ENCODE measurements at places on chromosomes 3 and 15.

DNA sequence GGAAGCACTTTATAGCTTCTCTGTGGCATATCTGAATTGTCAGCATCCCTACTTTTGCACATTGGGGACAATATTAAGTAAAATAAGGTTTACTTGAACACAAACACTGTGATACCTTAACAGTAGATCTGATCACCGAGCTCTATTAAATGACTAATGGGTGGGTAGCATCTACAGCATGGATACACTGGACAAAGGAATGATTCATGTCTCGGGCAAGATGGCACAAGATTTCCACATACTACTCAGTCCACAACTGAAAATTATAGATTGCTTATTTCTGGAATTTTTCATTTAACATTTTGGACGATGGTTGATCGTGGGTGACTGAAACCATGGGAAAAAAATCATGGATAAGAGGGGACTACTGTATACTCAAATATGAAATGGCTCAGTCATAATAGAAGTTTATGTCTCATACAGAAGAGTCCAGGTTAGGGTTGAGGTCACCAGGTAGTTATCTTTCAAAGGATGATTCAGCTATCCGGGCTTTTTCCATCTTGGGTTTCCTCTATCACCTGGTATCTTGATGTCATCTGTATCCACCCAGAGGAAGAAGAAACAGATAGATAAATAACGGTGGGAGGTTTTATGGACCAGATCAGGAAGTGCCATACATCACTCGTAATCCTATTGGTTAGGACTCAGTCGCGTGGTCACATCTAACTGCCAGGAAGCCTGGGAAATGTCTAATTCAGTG is 320.0 kb upstream of the RARB start:
- DNase-seq, result no peak

- DNase-seq, result no peak
Observed at GRCh38 chr3:26307192-26307591, 315.4 kb upstream of the LRRC3B start.

DNA sequence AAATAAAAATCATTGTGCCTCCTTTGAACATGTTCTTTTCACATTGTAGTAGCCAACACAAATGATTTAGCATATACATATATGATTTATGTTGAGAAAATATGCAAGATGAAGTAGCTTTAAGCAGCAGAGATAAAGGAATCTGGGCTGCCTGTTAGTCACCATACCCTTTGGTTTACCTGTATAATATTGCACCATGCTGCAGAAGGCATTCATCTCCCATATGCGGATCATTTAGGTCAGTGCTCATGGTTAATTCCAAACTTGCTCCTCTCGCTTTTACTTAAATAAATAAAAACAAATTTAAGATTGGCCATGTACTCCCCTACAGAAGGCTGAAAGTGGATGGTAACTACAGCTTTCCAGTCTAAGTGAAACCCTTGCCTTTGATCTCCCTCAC is 86.7 kb upstream of the TBL1XR1 start:
- DNase-seq, result no peak

GRCh38 chr3:98772022-98772421 is 8.9 kb downstream of the ST3GAL6 start:
- no peak for DNase-seq

- no peak for DNase-seq
Observed at GRCh38 chr3:14487821-14488220, 52.3 kb downstream of the GRIP2 start.

- DNase-seq, result no peak
Observed at GRCh38 chr15:52706091-52706490, 26.9 kb upstream of the ATOSA start.

- no peak for DNase-seq
Observed at GRCh38 chr3:9100513-9100894, 137.2 kb upstream of the RAD18 start.

- peak; percentile 18 for DNase-seq
Observed at GRCh38 chr3:38563886-38564270, 67.7 kb downstream of the EXOG start.

DNA sequence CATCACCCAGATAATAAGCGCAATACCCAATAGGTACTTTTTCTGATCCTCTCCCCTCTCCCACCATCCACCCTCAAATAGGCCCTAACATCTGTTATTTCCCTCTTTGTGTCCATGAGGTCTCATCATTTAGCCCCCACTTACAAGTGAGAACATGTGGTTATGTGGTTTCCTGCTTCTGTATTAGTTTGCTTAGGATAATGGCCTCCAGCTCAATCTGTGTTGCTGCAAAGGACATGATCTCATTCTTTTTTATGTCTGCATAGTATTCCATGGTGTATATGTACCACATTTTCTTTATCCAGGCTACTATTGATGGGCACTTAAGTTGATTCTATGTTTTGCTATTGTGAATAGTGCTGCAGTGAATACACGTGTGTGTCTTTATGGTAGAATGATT is 165.4 kb downstream of the MBNL1 start:
- DNase-seq, result no peak

DNA sequence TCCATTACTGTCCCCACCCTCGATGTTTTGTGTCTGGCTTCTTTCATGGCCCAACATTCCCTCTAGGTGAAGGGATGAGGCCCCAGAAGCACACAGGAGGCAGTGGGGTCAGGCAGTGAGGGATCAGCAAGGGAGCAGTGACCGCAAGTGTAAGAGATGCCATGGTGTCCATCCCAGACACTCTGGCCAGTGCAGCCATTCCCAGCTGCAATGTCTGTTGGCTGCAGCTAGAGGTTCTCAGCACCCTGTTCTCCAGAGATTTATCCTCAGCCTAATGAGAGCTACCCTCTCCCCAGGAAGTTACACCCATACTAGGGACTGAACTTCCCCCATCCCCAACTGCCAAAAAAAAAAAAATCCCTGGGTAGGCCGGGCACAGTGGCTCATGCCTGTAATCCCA is 40.2 kb downstream of the TRANK1 start:
- no peak for DNase-seq

DNA sequence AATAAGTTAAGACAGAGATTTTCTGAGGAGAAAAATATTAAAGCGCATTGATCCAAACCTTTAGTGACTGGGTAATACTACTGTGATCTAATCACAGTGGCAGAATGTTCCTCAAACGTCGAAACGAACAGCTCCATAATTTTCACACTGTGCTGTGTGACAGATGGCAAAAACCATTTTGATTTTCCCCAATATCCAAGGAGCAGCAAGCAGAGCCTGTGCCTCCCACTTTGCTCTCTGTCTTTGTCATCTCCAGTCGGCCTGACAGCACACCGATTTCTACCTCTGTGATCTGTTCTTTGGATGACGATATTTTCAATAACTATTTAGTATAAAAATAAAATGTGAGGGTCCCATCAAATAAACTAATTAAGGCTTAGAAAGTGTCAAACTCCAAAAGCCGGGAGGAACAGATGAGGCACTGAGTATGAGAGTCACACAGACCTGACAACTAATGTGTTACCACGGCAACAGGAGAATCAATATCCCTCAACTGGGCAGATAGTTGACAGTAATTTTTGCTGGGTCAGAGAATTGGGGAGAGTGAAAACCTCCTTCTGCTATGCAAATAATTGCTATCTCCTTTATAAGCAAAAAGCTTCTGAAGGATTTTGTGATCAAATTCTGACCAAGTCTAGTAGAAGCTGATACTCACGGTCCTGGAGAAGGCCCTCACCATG is 489.1 kb upstream of the CFAP20DC start:
- no peak for DNase-seq

DNA sequence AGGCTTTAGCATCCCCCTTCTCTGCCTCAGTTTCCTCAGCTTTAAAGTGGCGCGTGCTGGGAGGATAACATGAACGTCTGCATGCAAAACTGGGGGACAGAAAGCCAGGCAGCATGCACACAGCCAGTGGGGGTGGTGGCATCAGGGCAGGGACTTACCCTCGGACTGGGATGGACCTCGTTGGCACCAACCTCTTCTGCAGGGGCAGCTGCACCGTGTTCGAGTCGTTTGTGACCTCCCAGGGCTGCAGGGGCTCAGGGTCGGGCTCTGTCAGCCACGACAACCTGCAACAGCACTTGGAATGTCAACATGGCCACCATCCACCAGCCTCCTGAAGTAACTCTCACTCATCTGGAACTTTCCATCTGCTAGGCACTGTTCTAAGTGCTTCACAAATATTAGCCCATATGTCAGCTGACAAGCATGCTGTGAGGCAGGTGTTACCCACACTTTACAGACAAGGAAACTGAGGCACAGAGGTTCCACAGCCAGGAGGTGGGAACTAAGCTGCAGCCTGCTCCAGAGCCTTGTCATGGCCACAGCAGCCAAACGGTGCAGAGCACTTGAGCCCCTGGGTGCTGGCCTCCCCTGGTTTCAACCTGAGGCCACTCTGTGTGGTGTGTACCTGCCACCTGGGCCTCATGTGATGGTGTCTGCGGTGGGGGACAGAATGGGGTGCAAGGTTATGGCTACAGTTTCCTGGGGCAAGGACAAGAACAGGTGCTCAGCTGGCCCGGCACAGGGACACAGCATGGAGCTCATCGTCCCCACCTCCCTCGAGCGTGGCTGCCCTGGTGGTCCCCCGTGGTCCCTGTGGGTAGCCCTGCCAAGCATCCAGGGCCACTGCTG is 6.7 kb downstream of the C3orf22 start:
- DNase-seq, result peak; percentile 42
